ENCODE measurements at places on chromosomes 11 and 22. TPM values are rescaled to one million over a fixed set of nuclear protein-coding genes. Genes with fewer than 3 reads are reported as not detected.

Gene TBX10
- total RNA-seq: not detected

Gene RPUSD4
- total RNA-seq: 26.0 TPM

Gene SLC22A25
- total RNA-seq: not detected

Gene MMP10
- total RNA-seq: not detected

Gene OR52E8
- total RNA-seq: not detected

Gene RCOR2
- total RNA-seq: 0.32 TPM

Gene GUCY1A2
- total RNA-seq: 5.9 TPM

Gene MMP12
- 18.0 TPM for total RNA-seq

Gene SPTBN2
- total RNA-seq: 6.3 TPM

Gene IL18BP
- 4.1 TPM for total RNA-seq

Gene PATE2
- not detected for total RNA-seq

Gene NDUFS3
- 49.8 TPM for total RNA-seq

Gene PRG3
- not detected for total RNA-seq

Gene DERL3
- 1.9 TPM for total RNA-seq

Gene GRAP2
- total RNA-seq: 5.3 TPM

Gene SEPTIN5
- 19.1 TPM for total RNA-seq

Gene SAA4
- total RNA-seq: 0.74 TPM

All from omental fat pad (tissue), 4 donors.